ENCODE measurements at places on chromosomes 12 and 14. TPM values are rescaled to one million over a fixed set of nuclear protein-coding genes. Genes with fewer than 3 reads are reported as not detected.

DNA sequence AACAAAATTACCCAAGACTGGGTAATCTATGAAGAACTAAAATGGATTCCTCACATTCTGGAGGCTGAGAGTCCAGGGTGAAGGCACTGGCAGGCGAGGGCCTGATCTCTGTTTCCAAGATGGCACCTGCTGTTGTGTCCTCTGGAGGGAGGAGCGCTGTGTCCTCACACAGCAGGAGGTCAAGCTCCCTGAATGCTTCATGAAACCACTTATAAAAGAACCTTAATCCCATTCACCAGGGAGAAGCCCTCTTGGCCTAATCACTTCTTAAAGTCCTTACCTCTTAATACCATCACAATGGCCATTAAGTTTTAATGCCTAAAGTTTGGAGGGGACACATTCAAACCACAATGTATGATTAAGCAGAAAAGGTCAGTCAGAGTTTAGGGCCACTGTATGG is 172.4 kb downstream of the EMP1 start:
- H3K27me3 ChIP-seq: peaks cover 8% of the 10 kb centered on the region
- no peak overlapping the region for H3K4me3 ChIP-seq

GRCh38 chr12:92445253-92446082 is 257.3 kb upstream of the PLEKHG7 start:
- no peaks in the 10 kb centered on the region for H3K36me3 ChIP-seq
- H3K27ac ChIP-seq: no peak overlapping the region
- DNase-seq: no peak
- peaks cover 4% of the 10 kb centered on the region for H3K27me3 ChIP-seq

Gene POTEM
- total RNA-seq: not detected

DNA sequence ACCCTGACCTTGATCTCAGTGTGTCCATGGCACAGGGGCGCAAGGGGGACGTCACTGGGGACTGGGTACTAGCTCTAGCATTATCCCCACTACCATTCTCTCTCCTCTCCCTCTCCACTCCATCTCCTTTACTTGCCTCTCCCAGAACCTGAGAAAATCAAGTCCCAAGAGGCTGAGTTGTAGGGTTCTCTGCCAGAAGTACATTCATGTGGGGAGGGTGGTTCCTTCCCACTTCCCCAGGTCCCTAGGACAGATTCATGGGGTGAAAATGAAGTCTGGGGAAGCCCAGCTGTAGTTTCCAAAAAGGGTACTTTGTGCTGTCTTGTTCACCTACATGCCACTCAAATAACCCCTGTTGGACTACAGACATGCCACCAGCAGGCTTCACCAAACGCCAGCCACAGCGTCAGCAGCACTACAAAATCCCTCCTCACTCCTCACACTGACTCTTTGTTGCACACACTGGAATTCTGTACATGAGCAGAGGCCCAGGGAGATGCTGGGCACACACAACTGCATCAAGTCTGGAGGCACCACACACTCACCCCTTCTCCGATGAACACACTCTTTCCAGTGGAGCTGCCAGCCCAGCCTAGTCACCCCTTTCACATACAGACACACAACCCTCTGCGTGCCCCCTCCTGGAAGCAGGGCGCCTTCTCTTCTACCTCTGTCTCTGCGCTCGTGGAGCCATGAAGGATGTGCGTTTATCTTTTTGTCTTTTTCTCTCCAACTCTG is 6.9 kb downstream of the RARG start:
- H3K27me3 ChIP-seq: peaks cover 3% of the 10 kb centered on the region
- H3K4me1 ChIP-seq: peaks cover 70% of the 10 kb centered on the region
- DNase-seq: no peak

Data from HFFc6 (cell line).